ENCODE measurements at places on chromosomes 5 and 9. TPM values are rescaled to one million over a fixed set of nuclear protein-coding genes. Genes with fewer than 3 reads are reported as not detected.

DNA sequence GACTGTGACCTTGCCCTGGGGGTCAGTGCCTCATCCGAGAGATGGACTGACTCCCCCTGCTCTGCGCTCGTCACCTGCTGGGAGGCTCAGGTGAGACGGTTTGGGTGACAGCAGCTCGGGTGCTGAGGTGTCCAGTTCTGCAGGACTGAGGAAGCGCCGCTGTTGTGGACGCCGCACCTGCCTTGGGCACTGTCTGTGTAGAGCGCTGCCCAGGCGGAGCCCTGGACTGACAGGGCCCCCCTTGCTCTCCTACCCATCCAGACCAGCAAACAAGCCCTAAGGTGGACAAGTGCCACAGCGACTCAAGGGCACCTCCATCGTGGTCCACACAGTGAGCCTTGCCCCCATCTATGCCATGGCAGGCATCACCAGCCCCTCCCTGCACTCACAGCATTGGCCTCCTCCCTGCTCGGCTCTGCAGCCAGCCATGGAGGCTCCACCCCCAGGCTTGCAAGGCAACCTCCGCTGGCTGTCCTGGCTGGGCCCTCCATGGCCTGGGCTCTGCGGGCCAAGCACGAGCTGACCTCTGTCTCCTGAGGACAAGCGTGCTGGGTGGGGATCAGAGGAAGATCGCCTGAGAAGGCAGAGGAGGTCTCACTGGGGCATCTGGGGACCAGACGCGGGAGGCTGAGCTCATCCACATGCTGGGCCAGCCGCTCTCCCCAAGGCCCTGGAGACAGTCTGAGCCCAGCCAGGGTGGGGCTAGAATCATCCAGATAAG, 87.1 kb upstream of the COL5A1 start:
- DNase-seq: no peak
- no peaks in the 10 kb centered on the region for H3K36me3 ChIP-seq
- no peaks in the 10 kb centered on the region for H3K27me3 ChIP-seq
- peaks cover 5% of the 10 kb centered on the region for H3K4me1 ChIP-seq

CATSPER3 gene
- total RNA-seq: not detected

GRCh38 chr9:78620303-78620702, 323.4 kb downstream of the PSAT1 start:
- no peak overlapping the region for H3K4me3 ChIP-seq
- H3K27ac ChIP-seq: no peak overlapping the region
- H3K36me3 ChIP-seq: no peaks in the 10 kb centered on the region
- no peaks in the 10 kb centered on the region for H3K27me3 ChIP-seq
- no peak for DNase-seq
- H3K4me1 ChIP-seq: no peaks in the 10 kb centered on the region

- H3K27me3 ChIP-seq: no peaks in the 10 kb centered on the region
- peak; percentile 89 for DNase-seq
- no peaks in the 10 kb centered on the region for H3K36me3 ChIP-seq
- peak overlapping the region; percentile 90 for H3K27ac ChIP-seq
- H3K4me1 ChIP-seq: peaks cover 45% of the 10 kb centered on the region
These were observed 27.2 kb downstream of the TMOD1 start for GRCh38 chr9:97528529-97529230.

SPINK13 gene
- not detected for total RNA-seq

DNA sequence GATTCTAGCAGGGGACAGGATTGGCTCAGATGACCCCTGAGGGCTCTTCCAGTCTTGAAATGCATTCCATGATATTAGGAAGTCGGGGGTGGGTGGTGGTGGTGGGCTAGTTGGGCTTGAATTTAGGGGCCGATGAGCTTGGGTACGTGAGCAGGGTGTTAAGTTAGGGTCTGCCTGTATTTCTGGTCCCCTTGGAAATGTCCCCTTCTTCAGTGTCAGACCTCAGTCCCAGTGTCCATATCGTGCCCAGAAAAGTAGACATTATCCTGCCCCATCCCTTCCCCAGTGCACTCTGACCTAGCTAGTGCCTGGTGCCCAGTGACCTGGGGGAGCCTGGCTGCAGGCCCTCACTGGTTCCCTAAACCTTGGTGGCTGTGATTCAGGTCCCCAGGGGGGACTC, 2.9 kb upstream of the MYOZ3 start:
- H3K4me3 ChIP-seq: no peak overlapping the region
- H3K36me3 ChIP-seq: no peaks in the 10 kb centered on the region
- no peaks in the 10 kb centered on the region for H3K27me3 ChIP-seq
- no peak for DNase-seq
- H3K27ac ChIP-seq: no peak overlapping the region

All from thyroid gland (tissue), 4 donors.